ENCODE measurements at places on chromosomes 1 and 21.

- DNase-seq = peak; percentile 67
These were observed 77.5 kb upstream of the DNAJC6 start for GRCh38 chr1:65231718-65232330.

DNA sequence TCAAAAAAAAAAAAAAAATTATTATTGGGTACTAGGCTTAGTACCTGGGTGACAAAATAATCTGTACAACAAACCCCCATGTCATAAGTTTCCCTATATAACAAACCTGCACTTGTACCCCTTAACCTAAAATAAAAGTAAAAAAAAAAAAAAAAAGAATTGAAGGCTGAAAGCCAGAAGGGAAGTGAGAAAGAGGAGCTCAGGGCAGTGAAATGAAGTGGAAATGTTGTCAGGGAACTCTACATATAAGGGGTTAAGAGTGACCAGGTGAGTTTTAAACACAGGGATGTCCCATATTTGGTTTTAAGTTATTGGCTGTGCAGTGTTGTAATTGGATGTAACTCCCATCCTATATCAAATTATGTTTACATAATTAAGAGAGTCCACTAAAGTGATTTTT lies 85.7 kb upstream of the ABCD3 start:
- no peak for DNase-seq

- peak; percentile 60 for DNase-seq
These were observed 50.1 kb downstream of the COL18A1 start for GRCh38 chr21:45454926-45455673.

GRCh38 chr1:201861448-201861847 lies 27.2 kb upstream of the SHISA4 start:
- no peak for DNase-seq

DNA sequence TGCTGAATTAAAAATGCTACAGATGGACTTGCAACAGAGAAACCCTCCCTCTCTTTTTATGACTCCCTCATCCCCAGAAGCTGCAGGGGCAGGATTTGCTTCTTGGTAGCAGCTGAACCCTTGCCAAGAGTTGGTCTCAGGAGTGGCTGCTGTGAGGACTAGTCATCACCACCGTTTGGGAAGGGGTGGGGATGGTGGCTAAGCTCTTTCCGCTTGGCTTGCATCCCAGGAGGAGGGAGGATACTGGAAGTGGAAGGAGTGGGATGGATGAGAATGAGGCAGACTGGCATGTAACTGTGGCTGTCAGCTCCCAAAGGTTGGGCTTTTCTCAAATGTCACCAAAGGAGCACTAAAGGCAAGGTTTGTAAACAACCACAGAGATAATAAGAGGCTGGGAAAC lies 50.8 kb upstream of the COL24A1 start:
- DNase-seq = no peak

DNA sequence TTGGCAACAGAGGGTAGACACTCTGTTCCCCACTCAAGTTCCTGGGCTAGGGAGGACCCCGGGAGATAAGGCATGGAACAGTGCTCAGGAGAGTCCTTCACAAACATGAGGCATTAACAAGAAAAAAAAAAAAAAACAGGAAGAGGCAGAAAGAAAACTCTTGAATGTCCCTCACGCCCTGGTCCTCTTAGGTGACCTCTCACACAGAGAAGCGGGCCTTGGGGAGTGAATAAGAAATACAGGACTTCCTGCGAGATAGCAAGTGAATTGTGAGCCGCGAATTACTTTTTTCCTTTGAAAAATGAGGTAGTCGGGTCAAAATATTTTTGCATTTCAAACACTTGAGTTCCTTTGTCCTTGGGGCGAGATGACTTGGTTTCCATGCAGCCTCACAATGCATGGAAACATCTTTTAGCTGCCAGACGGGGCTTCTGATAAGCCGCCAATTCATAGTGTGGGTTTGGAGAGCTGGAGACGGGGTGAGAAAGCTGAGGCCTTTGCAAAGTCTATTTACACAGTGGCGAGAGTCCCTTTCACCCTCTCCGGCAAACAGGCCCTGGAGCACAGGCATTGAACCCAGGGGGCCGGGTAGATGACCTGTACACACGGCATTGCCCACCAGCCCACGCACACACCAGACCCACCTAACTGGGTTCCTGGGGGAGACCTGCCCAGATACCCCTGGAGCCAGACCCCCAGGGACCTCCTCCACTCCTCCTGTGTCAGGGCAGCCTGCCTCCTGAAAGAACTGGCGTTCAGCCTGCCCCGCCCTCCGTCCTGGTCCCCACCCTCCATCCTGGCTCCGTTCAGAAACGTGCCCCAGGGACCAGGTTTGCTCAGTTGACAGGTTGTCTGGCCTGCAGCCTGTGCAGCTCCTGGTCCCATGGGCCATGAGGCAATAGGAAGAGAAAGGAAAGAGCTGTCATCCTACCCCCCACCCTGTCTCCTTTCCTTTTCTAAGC lies 192.3 kb downstream of the PRDM16 start:
- DNase-seq = no peak

GRCh38 chr1:236018885-236019453 lies 45.9 kb downstream of the NID1 start:
- no peak for DNase-seq

- no peak for DNase-seq
These were observed 276.9 kb downstream of the MATN1 start for GRCh38 chr1:30446508-30446907.

DNA sequence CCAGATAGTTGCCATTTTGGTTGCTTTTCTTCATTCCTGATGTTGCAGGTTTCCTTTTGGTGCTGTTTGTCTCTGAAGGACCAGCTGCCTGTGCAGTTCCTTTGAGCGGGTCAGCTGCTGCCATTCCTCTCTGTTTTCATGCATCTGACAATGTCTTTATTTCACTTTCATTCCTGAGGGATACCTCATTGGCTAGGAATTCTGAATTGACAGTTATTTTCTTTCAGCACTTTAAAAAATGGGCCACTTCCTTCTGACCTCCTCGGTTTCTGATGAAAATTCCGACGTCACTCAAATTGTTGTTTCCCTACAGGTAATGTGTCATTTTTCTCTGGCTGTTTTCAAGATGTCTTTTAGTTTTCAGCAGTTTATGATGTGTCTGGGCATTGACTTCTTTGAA lies 24.8 kb downstream of the CCSAP start:
- no peak for DNase-seq

DNA sequence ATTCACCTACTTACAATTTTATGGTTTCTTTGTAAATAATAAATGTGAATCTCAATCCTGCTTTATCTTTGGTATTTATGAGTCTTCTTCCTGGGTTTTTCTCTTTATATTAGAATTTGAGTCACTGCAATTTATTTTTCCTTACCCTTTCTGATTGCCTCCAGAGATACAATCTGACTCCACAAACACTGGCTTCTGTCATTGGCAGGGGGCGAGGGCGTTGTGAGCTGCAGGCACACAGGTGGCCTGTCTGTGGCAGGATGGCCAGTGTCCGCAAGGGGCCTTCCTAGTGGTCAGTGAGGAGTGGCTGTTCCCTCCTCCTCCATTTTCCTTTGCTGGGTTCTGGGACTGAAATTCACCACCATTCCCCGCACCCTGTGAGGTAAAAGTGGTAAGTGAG lies 2.0 kb upstream of the MTARC1 start:
- DNase-seq = no peak

DNA sequence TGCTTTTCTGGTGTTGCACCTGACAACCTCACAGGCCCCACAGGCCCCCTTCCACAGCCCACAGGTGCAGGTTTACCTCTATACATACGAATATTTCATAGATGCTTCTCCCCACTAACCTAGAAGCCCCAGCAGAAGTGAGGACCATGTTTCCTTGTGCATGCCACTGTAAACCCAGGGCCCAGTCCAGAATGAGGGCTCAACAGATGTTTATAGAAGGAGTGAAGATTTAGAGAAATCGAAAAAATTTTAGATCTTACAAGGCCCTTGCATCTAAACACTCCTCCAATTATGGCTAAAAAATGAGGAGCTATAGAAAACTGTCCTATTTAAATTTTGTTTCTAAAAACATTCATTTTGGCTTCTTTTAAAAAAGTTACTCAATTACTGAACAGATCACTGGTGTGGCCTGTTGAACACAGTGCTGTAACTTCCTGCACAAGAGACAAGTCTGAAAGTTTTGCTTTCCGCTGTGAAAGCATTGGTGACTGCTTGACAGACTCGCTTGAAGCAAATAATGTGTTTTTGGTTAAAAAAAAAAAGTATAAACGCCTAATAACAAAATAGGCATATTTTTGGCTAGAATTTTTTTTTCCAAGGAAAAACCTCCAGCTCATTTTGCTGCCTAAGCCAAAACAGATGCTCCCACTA lies 1.2 kb downstream of the ABCB10 start:
- DNase-seq = peak; percentile 57

GRCh38 chr1:2239384-2239985 lies 11.4 kb downstream of the SKI start:
- DNase-seq = no peak

- DNase-seq = peak; percentile 97
These were observed 58.0 kb upstream of the GFI1 start for GRCh38 chr1:92544756-92545165.

GRCh38 chr1:242088875-242089274 lies 90.0 kb upstream of the MAP1LC3C start:
- no peak for DNase-seq

DNA sequence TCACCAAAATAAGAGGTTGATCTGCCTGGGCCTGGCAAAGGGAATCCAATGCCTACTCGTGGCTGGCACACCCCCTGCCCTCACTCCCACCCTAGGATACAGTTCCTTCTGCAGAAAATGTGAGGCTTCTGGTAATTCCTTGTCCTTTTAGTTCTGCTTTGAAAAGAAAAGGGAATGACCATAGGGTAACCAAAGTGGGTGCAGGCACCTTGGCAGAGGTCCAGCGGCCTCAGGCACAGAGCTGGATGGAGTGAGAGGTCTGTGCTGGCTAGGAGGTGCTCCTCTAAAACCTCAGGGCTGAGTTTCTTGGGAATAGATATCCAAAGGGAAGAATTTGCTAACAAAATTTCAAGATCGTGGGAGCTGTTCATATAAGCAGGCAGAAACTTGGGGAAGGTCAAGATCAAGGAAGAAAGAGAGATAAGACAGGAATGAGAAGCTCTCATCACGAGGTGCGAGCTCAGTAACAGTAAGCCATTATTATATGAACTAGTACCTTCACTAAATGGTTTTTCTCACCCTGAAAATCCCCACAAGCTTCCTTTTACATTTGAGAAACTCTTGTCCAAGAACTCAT lies 293.1 kb upstream of the LYPLAL1 start:
- no peak for DNase-seq

DNA sequence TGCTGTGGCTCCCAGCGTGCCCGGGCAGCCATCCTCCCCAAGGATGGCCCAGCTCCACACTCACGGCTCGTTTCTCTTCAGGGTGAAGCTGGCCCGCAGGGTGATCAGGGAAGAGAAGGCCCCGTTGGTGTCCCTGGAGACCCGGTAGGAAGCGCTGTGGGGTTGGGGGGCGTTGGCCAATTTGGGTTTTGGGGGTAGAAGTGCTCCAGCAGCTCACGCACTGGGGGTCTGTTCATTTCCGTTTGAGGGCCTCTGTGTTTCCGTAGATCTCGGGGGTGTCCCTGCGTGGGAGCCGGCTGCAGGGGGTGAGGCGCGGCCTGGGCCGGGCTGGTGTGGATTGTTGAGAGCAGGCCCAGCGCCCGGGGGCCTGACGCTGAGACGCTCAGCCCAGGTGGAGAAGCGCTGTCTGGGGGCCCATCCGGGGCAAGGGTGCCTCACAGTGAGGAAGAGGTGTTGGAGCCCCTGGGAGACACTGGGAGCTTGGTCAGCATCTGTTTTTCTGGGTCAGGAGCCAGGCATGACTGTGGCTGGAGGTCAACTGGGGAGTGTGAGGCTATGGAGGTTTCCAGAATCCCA lies 12.6 kb downstream of the COL6A1 start:
- no peak for DNase-seq
